ENCODE measurements at places on chromosomes 4 and X. TPM values are rescaled to one million over a fixed set of nuclear protein-coding genes. Genes with fewer than 3 reads are reported as not detected.

GRCh38 chr4:26323821-26324220 lies 3.0 kb downstream of the RBPJ start:
- no peak for DNase-seq

DNA sequence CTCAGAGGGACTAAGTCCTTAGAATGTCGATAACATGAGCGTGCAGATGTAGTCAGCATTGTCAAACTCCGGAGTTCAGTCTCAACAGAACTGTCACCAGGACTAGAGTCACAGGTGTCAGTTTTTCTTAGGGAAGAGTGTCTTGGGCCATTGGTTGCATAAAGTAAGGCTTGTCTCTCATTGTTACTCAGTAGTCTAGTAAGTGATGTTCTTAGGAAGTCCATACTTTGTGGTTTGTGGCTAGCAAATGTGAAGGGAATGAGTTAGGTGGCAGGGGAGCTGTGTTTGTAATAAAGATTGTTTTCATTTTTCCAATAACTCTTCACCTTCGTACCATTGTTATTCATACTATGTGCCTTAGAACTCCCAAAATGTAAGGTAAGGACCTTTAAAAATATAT lies 119.6 kb downstream of the AFF2 start:
- no peak for DNase-seq

DTHD1 gene
- not detected for total RNA-seq

DNA sequence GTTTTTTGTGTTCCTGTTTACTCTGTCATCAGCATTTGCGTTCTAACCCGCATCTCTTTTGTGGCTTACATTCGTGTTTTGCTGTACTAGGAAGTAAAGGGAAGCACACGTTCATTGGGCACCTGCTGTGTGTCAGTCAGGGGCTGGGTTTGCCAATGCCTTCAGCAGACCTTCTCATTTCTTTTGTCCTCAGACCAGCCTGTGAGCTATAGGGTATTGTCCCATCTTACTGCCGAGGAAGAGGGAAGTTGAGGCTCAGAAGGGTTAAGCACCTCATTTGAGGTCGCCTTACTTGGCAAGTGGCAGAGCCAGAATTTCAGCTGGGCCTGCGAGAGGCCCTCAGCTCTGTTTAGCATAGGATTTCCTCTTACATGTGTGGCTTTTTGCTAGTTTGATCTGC lies 8.7 kb downstream of the TBC1D14 start:
- DNase-seq = no peak

GRCh38 chrX:124665621-124666400 lies 319.4 kb downstream of the SH2D1A start:
- no peak for DNase-seq

SLIT2 gene
- total RNA-seq = not detected

- DNase-seq = no peak
Observed at GRCh38 chrX:2701600-2701999, 10.5 kb downstream of the CD99 start.

GIMD1 gene
- total RNA-seq = not detected

DNA sequence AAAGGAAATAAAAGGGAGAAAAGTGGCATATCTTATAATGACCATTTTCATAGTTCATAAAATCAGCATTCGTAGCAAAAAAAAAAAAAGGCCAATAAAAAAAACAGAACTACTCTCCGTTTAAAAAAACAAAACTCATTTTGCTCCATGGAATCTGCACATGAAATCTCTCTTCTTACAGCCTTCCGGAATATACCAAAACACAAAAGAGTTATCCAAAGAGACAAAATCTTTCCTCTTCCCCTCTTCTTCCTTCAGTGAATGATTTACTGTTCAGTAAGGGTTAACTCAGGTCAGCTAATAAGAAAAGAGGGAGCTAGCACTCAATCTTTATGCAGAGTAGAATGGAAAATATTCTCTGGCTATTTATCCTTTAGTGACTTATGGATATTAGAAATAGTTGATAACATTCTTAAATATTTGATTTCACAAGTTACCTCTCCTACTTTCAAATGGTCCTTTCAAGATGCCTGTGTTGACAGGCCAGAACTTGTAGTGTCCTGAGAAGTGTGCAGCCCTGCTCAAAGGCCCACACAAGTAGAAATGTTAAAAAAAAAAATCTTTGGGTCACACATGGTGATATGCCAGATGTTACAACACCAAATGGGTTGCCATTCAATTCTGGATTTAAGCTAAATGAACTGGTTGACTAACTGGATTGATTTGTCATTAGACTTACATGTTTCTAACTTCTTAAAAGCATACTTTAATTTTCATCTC lies 42.1 kb downstream of the PDGFC start:
- DNase-seq = no peak

DNA sequence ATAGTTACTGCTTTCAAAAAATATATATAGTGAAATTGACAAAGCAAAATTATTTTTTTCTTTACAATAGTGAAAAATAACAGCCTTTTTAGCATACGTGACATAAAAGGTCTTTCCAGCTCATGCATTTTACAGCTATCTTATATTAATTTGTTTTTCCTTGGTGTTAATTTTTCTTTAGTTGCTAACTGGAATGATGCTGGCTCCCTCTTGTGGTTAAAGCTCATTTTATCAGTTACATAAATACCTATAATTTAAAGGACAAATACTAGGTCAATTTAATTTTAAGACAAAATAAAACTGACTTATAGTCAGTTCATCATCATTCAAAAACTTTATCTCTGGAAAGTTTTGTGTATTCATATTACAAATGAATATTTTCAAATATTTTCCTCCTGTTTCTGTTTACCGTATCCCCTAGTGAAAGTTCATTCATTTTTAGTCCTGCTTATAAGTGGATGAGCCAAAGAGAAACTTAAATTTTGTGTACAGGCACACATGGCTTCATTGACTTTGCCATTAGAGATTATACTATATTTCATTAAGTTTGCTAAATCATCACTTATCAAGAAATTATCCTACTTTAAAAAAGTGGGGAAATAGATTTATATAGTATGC lies 9.9 kb upstream of the ANAPC4 start:
- DNase-seq = no peak

ATP8A1 gene
- 35.6 TPM for total RNA-seq

- DNase-seq = no peak
Observed at GRCh38 chr4:182809417-182810102, 107.6 kb downstream of the DCTD start.

DNA sequence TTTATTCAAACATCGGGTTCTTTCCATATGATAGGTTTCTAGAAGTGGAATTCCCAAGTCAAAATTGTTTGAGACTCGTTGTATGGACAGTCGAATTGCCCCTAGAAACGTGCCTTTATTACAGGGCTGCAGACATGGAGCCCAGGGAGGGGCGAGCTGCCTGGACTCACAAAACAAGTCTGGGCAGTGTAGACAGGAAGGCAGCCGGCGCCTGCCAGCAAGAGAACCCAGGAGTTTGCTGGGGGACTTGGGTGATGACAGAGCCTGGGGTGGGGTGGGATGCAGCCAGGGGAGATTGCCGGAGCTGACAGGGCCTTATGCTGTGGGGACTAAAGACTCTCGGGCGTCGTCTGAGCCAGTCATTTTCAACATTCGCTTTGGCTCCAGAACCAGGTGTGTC lies 107.4 kb upstream of the MSX1 start:
- no peak for DNase-seq

DNA sequence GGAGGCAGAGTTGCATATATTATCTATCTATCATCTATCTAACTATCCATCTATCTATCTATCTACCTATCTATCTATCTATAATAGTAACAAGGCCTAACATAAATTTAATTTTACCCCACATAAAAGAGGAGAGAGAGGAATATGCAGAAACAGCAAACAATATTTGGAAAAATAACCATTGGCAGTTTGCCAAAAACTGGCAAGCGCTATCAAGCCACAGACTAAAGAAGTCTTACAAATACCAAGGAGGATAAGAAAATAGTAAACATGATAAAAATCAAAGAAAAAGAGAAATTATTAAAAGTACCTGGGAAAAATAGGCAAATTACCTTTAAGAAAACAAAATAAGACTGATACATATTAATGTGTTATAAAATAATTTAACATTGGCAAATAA lies 230.8 kb downstream of the CPXCR1 start:
- no peak for DNase-seq

DNA sequence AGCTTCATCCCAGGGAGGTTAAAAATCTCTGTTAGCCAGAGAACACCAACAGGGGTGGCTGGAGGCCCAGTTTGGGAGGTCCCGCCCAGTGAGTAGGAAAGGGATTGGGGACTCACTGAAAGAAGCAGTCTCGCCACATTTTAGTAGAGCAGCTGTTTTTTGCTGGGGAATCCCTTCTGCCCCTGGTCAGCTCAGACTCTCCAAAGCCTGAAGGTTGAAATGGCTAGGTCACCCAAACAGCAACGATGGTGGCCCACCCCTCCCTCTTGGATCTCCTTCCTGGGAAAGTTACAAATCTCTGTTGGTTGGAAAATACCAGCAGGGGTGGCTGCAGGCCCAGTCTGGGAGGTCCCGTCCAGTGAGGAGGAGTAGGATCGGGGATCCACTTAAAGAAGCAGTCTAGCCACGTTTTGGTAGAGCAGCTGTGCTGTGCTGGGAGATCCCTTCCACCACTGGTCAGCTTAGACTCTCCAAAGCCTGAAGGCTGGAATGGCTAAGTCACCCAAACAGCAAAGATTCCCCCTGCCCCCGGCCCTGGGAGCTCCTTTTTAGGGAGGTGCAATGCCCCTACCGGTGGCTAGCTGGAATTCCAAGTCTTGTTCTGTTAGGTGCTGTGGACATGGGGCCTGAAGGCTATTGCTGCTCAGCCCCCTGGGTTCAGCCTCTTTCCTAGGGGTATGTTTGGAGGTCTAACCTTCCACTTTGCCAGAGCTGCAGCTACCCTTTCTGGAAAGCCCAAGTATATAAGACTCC lies 40.0 kb upstream of the TEX13A start:
- DNase-seq = no peak

SSX3 gene
- not detected for total RNA-seq

FATE1 gene
- total RNA-seq = not detected

DNA sequence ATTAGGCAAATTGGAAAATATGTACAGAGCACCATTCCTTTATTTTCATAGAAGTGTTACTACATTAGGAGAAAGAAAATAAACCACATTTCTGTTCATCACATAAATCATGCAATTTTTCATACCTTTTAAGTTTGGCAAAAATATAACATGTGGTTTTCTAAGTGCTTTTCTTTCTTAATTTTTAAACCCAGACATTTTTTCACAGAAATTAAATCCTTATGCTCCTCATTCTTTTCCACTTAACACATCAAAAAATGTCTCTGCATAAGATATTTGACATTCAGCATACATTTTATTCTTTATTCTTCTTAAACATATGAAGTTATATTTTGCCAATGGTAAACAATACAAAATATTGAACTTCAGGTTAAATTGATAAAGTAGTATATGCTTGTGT lies 826.6 kb upstream of the SLIT2 start:
- no peak for DNase-seq

PTTG2 gene
- total RNA-seq = 2.2 TPM

GRCh38 chr4:129189630-129190029 lies 93.7 kb downstream of the C4orf33 start:
- DNase-seq = no peak

DNA sequence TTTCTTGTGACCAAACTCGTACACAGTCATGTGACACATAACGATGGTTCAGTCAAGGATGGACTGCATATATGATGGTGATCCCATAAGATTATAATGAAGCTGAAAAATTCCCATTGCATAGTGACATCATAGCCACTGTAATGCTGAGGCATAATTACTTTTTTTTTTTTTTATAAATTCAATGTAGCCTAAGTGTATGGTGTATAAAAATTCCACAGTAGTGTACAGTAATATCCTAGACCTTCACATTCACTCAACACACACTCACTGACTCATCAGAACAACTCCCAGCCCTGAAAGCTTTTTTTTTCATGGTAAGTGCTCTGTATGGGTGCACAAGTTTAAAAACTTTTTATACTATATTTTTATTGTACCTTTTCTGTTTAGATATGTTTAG lies 105.0 kb downstream of the AREG start:
- DNase-seq = no peak

DNA sequence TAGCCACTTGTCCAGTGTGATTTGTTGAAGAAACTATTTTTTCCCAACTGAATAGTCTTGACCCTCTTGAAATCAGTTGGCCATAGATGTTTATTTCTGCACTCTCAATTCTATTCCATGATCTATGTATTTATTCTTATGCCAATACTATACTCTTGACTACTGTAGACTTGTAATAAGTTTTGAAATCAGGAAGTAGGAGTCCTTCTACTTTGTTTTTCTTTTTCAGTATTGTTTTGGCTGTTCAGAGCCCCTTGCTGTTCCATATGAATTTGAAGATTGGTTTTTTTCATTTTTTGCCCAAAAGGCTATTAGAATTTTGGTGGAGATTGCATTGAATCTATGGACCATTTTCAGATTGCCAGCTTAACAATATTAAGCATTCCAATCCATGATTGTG lies 10.2 kb downstream of the SAP30 start:
- no peak for DNase-seq

GAK gene
- 172 TPM for total RNA-seq

- DNase-seq = peak; percentile 49
Observed at GRCh38 chr4:40749717-40750460, at the start of gene NSUN7. Gene NSUN7 (plus strand): TSS chr4:40749955. CDS start chr4:40750694, 739 bp downstream.

DNA sequence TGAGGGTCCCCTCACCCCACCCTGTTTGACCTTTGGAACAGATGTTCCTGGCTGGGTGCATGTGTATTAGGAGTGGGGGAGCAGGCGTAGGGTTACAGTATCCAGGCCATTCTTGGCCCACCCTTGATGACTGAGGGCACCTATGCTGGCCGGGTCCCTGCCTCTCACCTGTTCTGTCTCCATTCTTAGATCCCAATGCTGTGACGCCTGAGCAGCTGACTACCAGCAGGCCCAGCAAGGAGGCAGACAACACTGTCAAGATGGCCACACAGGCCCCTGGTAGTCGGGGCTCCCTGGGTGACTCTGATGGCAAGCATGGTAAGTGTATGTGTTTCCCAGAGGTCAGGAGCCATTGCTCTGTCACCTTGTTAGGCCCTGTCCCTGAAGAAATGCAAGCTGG lies 10.9 kb downstream of the EFNB1 start:
- no peak for DNase-seq

DNA sequence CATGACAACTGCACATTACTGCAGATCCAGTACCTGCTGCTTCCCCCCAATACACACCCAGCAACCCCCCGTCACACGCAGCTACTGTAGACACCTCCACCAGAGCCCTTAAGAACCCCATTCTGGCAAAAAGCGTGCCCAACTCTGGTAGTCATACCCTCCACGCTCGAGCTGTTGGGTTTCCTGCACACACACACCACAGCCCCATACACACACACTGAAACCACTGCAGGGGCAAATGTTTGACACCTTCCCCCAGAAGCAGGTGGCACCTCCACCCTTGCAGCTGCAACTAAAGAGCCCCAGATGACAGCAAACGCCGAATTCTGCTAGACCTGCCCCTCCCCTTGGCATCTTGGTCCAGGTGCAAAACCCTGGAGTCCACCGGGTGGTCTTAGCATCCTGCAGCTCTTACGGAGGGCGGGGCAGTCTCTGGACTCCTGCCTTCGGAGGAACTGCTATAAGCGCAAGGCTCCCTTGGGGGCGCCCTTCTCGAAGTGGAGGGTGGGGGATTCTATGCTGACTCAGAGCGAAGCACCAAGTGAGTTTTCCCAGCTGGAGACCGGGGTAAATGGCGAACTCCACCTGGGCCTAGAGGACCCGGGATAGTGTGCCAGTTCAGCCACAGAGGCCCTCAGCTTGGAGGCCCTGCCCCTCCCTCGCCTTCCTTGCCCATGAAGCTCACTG lies 1.5 kb downstream of the FRMPD3 start:
- no peak for DNase-seq

- no peak for DNase-seq
Observed at GRCh38 chrX:37883196-37883595, 35.8 kb upstream of the DYNLT3 start.
